ENCODE measurements at places on chromosomes 2 and 18.

- no peak for DNase-seq
These were observed 58.7 kb downstream of the IL1RL2 start for GRCh38 chr2:102245266-102246151.

- DNase-seq: no peak
These were observed 533.0 kb downstream of the PLCL1 start for GRCh38 chr2:198337368-198337767.

- DNase-seq: no peak
These were observed 24.8 kb downstream of the GALM start for GRCh38 chr2:38690499-38691420.

GRCh38 chr18:24657444-24657842 is 197.0 kb downstream of the HRH4 start:
- no peak for DNase-seq

DNA sequence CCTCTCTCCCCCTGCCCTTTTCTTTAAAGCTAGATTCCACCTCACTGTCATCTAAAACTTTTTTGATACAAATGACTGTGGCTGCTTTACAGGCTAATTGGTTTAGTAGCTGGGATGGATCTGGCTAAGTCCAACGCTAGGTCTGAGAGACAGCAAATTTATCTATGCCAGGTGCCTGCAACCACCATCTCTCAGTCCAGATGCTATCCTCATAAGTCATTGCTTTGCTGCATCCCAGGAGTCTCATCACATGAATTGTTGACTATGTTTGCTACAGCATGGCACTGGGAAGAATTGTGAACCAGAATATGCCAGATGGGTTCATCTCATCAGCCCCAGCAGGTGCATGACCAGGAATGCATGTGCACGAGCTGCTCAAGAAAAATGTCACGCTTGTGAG is 100.0 kb upstream of the PID1 start:
- no peak for DNase-seq

DNA sequence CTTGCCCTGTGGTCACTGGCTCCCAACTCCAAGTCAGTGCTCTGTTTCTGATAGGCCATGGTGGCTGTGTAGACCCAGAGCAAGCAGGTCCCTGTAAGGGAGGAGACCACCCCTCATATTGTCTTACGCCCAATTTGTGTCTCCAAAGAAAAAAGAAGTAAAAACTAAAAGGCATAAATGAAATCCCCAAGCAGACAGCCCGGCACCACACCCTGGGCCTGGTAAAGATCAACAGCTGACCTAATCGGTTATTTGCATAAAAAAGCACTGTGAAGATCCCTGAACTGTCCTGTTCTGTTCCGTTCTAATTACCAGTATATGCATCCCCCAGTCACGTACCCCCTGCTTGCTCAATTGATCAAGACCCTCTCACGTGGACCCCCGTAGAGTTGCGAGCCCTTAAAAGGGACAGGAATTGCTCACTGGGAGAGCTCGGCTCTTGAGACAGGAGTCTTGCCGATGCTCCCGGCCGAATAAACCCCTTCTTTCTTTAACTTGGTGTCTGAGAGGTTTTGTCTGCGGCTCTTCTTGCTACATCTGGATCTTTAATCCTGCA is 364.1 kb upstream of the HS6ST1 start:
- DNase-seq: no peak

DNA sequence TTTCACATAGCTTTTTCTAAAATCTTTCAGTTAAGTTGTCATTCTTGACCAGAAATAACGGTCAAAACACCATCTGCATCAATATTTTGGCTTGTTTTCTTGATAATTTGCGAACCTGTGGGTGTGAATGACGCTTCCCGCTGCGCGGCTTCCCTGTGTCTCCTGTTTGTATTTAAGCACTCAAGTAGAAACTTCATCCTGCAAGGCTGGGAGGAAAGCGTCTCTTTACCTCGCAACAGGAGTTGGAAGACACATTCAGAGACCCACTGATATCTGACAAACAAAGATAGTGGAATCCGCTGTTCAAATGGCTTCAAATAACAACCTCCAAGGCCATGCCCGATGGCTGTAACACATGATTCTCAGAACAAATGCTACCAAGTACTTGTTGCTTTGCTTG is 704.9 kb downstream of the DCDC2C start:
- DNase-seq: no peak

DNA sequence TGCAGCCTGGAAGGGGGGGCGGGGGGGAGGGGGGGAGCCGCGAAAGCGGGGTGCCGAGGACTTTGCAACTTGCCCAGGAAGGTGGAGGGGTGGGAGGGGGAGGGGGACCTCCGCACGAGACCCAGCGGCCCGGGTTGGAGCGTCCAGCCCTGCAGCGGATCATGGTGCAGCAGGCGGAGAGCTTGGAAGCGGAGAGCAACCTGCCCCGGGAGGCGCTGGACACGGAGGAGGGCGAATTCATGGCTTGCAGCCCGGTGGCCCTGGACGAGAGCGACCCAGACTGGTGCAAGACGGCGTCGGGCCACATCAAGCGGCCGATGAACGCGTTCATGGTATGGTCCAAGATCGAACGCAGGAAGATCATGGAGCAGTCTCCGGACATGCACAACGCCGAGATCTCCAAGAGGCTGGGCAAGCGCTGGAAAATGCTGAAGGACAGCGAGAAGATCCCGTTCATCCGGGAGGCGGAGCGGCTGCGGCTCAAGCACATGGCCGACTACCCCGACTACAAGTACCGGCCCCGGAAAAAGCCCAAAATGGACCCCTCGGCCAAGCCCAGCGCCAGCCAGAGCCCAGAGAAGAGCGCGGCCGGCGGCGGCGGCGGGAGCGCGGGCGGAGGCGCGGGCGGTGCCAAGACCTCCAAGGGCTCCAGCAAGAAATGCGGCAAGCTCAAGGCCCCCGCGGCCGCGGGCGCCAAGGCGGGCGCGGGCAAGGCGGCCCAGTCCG is 540 bp downstream of the SOX11 start:
- DNase-seq: no peak

- DNase-seq: no peak
These were observed 48.0 kb upstream of the TGIF1 start for GRCh38 chr18:3401669-3402620.

GRCh38 chr2:47088371-47089082 is 66.6 kb downstream of the STPG4 start:
- DNase-seq: no peak

DNA sequence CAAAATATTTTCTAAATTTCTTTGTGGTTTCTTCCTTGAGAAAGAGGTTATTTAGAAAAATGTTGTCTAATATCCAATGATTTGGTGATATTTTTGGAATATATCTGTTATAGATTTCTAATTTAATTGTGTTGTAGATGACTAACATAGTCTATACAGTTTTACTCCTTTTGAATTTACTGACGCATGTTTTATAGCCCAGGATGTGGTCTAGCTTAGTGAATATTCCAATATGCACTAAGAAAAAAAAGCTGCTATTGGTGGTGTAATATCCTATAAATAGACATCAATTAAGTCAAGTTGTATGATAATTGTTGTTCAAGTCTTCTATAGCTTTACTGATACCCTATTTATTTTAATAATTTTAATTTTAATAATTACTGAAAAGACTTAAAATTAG is 240.6 kb upstream of the CYP26B1 start:
- no peak for DNase-seq

- DNase-seq: no peak
These were observed 153.4 kb downstream of the BCL2 start for GRCh38 chr18:63166142-63166541.

- no peak for DNase-seq
These were observed 242.7 kb upstream of the MYT1L start for GRCh38 chr2:2573658-2574293.

GRCh38 chr2:10981941-10982431 is 70.3 kb downstream of the KCNF1 start:
- DNase-seq: no peak

- DNase-seq: no peak
These were observed 25.9 kb downstream of the SDC1 start for GRCh38 chr2:20198796-20199632.

DNA sequence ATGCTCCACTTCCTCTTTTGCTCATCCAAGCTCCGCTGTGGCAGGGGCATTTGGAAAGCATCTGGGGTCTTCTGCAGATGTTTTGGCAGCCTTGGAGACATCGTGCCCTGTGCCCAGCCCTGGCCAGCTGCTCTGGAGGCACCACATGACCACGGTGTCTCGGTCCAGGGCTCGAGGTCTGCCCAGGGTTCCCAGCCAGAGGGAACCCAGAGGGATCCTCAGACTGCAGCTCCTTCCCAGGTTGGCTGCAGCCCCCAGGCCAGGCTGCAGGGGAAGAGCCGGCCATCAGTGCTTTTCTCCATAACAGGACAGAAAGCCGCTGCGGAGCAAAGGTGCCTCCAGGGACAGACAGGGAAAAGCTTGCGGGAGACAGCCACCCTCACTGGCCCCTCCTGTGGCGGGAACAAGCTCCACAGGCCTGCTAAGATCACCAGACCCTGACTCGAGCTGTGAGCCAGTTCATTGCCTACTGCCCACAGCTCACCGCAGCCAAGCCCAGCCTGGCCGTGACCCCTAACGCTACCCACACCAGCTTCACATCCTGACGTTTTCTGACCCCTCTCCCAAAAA is 74.7 kb downstream of the SMAD7 start:
- no peak for DNase-seq

Measured in dorsolateral prefrontal cortex (tissue), 122 donors.